Muscle of leg (tissue), 16 donors: ENCODE measurements at places on chromosomes 7 and 10.

- peaks cover 12% of the 10 kb centered on the region for H3K4me1 ChIP-seq
- H3K4me3 ChIP-seq, result no peak overlapping the region
- peaks cover 54% of the 10 kb centered on the region for H3K27me3 ChIP-seq
- H3K27ac ChIP-seq, result no peak overlapping the region
- DNase-seq, result no peak
These were observed 8.1 kb downstream of the HHEX start for GRCh38 chr10:92697663-92698511.

- H3K27me3 ChIP-seq, result no peaks in the 10 kb centered on the region
- no peaks in the 10 kb centered on the region for H3K36me3 ChIP-seq
- peak; percentile 54 for DNase-seq
- no peak overlapping the region for H3K4me3 ChIP-seq
- no peak overlapping the region for H3K27ac ChIP-seq
- peaks cover 9% of the 10 kb centered on the region for H3K4me1 ChIP-seq
These were observed 12.2 kb upstream of the REPIN1 start for GRCh38 chr7:150356265-150356897.

- H3K27me3 ChIP-seq, result no peaks in the 10 kb centered on the region
- no peak for DNase-seq
- H3K4me1 ChIP-seq, result no peaks in the 10 kb centered on the region
- H3K4me3 ChIP-seq, result no peak overlapping the region
These were observed 323.0 kb upstream of the AOAH start for GRCh38 chr7:37047260-37047659.

DNA sequence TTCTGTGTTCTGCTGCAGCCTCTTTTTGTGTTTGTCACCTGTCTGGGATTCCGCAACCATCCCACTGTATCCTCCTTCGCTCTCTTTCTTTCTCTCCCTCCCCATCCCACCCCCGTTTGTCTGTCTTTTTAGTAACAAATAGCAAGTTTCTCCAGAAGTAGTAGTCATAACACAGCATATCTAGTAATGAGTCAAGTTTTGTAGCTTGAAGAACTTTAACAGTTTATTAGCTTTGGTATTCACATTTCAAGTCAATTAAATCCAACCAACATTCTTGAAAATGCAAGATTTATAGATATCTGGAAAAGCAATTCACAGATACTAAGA lies 154.1 kb upstream of the MTPN start:
- H3K36me3 ChIP-seq, result no peaks in the 10 kb centered on the region
- no peak for DNase-seq
- no peak overlapping the region for H3K27ac ChIP-seq
- H3K4me3 ChIP-seq, result no peak overlapping the region
- H3K4me1 ChIP-seq, result peaks cover 2% of the 10 kb centered on the region
- no peaks in the 10 kb centered on the region for H3K27me3 ChIP-seq

- peaks cover 8% of the 10 kb centered on the region for H3K27me3 ChIP-seq
- no peak overlapping the region for H3K4me3 ChIP-seq
- DNase-seq, result no peak
- no peak overlapping the region for H3K27ac ChIP-seq
- H3K4me1 ChIP-seq, result peaks cover 16% of the 10 kb centered on the region
These were observed 441.4 kb upstream of the ZMIZ1 start for GRCh38 chr10:78627254-78627795.

- no peak overlapping the region for H3K4me3 ChIP-seq
- no peaks in the 10 kb centered on the region for H3K36me3 ChIP-seq
- H3K27me3 ChIP-seq, result no peaks in the 10 kb centered on the region
- no peak for DNase-seq
These were observed 489.7 kb downstream of the KCNMA1 start for GRCh38 chr10:77147871-77148270.

DNA sequence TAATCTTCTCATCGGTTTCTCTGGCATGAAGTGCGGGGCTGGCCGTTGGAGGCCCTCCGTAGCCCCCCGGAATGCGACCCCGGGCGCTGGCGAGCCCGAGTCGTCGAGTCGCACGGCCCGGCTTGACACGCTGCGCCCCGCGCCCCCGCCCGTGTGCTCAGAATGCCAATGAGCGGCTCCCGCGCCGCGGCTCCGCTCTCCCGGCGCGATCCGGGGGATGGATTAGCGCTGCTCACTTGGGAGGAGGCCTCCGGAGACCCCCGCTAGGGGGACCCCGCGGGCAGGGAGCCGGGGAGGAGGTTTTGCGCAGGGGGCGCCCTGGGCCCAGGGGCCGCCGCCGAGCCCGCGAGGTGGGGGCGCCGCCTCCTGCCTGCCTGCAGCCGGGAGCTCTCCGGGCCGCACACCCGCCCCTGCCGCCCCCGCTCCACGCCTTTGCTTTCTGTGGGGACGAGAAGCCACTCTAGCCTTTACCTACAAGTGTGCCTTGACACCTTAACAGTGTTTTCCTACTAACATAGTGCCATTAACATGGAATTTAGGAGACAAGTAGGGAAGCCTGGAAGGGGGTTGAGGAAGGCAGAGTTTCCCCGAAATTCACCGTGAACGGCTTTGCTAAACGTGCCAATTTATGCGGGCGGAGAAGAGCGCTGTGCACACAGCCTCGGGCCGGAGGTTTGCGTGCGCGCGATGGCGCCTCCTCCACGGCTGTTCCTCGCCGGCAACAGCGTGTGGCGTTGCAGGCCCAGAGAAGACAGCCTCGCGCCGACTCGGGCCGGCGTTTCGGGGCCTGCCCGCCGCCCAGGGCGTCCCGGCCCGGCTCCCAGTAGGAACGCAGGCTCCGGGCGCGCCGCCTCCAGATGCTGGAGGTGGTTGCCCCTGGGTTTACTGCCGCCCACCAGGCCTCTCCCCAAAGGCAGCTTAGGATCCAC lies 7.1 kb downstream of the SHH start:
- no peaks in the 10 kb centered on the region for H3K36me3 ChIP-seq
- H3K27me3 ChIP-seq, result peaks cover 92% of the 10 kb centered on the region
- H3K4me1 ChIP-seq, result peaks cover 28% of the 10 kb centered on the region
- H3K27ac ChIP-seq, result no peak overlapping the region
- peak; percentile 54 for DNase-seq
- peak overlapping the region; percentile 13 for H3K4me3 ChIP-seq

DNA sequence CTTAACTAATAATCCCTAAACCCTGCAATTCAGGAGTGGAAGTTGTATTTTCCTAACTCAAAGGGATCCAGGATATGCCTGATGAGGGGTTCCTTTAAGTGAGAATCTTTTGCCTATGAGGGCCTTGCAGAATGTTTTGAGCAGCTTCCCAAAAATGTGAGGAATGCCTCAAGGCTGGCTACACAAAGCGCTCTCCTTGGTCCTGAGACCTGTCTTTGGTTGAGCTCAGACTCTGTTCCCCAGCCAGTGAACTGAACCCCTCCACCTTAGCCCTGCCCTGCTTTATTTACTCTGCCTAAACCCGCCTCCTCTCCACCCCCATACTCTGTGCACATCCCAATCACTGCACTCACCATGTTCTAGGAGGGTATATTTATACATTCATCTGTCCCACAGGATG lies 108.6 kb downstream of the NRCAM start:
- no peaks in the 10 kb centered on the region for H3K36me3 ChIP-seq
- peak; percentile 34 for DNase-seq
- no peak overlapping the region for H3K4me3 ChIP-seq
- H3K27me3 ChIP-seq, result no peaks in the 10 kb centered on the region
- no peak overlapping the region for H3K27ac ChIP-seq

GRCh38 chr7:115145512-115145911 lies 223.6 kb downstream of the MDFIC start:
- DNase-seq, result peak; percentile 9
- no peaks in the 10 kb centered on the region for H3K4me1 ChIP-seq
- no peak overlapping the region for H3K27ac ChIP-seq
- no peaks in the 10 kb centered on the region for H3K36me3 ChIP-seq
- H3K27me3 ChIP-seq, result no peaks in the 10 kb centered on the region

DNA sequence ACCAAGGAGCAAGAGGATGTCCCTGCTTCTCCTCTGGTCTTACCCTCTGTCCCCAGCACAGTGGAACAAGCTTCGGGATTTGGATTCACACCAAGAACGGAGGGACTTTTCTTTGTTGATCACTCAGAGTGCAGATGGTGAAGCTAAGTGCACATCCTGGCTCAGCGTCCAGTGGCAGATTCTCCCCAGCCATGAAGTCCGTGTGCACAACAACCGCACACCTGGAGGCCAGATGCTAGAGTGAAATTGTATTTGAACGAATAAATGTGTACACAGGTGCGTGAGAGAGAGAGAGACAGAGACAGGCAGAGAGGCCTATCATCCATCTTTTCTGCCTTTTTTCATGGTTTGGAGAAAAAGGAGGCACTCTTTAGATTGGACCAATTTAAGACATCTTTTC lies 31.5 kb downstream of the ASB13 start:
- peaks cover 15% of the 10 kb centered on the region for H3K4me1 ChIP-seq
- H3K36me3 ChIP-seq, result peaks cover 16% of the 10 kb centered on the region
- no peaks in the 10 kb centered on the region for H3K27me3 ChIP-seq
- H3K27ac ChIP-seq, result no peak overlapping the region
- H3K4me3 ChIP-seq, result no peak overlapping the region
- no peak for DNase-seq

- DNase-seq, result peak; percentile 40
- no peaks in the 10 kb centered on the region for H3K27me3 ChIP-seq
- H3K4me1 ChIP-seq, result peaks cover 12% of the 10 kb centered on the region
- peak overlapping the region; percentile 75 for H3K4me3 ChIP-seq
- peak overlapping the region; percentile 83 for H3K27ac ChIP-seq
- H3K36me3 ChIP-seq, result peaks cover 10% of the 10 kb centered on the region
These were observed 527 bp downstream of the PDIA4 start for GRCh38 chr7:149027611-149028345.

- H3K36me3 ChIP-seq, result peaks cover 28% of the 10 kb centered on the region
- no peak overlapping the region for H3K4me3 ChIP-seq
These were observed 7.6 kb downstream of the SAP25 start for GRCh38 chr7:100566018-100566531.

DNA sequence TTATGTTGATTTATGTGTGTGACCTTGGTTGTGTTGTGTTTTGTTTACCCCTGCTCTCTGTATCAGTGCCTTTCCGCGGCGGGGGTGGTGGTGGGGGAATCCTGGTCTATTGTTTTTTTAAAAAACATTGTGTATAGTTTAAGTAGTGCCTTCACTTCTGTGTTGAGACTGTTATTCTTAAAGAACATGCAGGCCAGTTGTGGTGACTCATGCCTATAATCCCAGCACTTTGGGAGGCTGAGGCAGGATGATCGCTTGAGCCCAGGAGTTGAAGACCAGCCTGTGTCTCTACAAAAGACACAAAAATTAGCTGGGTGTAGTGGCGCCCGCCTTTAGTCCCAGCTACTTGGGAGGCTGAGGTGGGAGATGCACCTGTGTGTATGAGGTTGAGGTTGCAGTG lies 429.0 kb upstream of the LRGUK start:
- no peaks in the 10 kb centered on the region for H3K27me3 ChIP-seq
- no peak overlapping the region for H3K27ac ChIP-seq
- H3K36me3 ChIP-seq, result no peaks in the 10 kb centered on the region
- DNase-seq, result no peak

- H3K4me1 ChIP-seq, result peaks cover 11% of the 10 kb centered on the region
- no peak for DNase-seq
- no peak overlapping the region for H3K27ac ChIP-seq
- H3K36me3 ChIP-seq, result peaks cover 11% of the 10 kb centered on the region
- H3K4me3 ChIP-seq, result no peak overlapping the region
These were observed 29.6 kb downstream of the CASP7 start for GRCh38 chr10:113709221-113709838.

- H3K36me3 ChIP-seq, result no peaks in the 10 kb centered on the region
- H3K27me3 ChIP-seq, result peaks cover 3% of the 10 kb centered on the region
- no peak for DNase-seq
These were observed 57.8 kb downstream of the OR13A1 start for GRCh38 chr10:45257600-45257999.
